ENCODE measurements at places on chromosomes 11 and 22.

DNA sequence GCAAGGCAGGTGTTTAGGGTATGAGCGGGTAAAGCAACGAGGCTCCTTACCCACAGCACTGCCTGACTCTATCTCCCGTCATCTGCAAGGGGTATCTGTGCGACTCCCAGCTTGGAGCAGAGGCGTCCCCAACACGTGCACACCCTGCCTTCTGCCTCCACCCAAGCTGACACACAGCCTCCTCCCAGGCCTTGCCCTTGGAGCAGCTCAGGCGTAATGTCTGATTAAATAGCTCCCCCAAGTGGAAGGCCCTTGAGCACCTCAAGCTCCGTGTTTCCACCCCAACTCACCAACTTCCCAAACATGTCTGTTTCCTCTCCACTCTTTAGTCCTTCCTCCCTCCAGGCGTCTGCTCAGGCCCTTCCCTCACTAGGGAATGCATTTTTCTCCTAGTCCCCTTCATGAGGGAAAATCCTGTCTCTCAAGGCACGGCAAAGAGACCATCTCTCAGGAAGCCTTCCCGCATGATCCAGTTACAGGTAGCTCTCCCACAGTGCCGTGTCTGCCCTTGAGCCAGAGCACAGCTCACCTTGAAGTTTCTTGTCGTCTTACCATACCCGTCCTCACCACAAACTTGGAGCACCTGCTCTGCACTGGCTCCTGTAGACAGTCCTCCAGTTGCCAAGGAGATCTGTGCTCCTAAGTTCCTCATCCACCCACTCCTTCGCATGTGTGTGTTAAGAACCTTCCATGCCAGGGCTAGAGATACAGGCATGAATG, 15.8 kb downstream of the CYB5R2 start:
- DNase-seq = no peak

- DNase-seq = no peak
Measured at GRCh38 chr11:28049338-28050216, 58.4 kb downstream of the KIF18A start.

- DNase-seq = no peak
Measured at GRCh38 chr11:61700212-61700611, 20.0 kb downstream of the DAGLA start.

DNA sequence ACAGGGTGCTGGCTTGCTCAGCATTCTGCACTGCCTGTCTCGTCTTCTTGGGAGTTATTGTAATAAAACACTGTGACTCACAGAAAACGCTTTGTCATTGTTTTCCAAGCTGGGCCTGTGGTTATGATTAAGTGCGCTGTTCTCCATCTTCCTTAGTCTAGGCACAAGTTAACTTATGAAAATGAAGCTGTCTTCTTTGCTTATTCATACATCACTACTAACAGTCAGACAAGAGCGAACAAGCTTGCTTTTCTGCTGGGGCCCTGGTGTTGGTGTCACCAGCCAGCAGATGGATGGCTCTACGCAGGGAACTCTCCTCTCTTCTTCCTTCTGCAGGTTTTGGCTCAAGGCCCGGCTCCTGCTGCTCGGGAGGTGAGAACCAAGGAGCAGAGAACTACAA, 380.1 kb upstream of the SYN3 start:
- DNase-seq = no peak

GRCh38 chr11:65817312-65817834, 16.4 kb upstream of the SNX32 start:
- no peak for DNase-seq

Measured in omental fat pad (tissue), 4 donors.